ENCODE measurements at places on chromosomes 7 and 10. TPM values are rescaled to one million over a fixed set of nuclear protein-coding genes. Genes with fewer than 3 reads are reported as not detected.

The PRPS1L1 gene
- total RNA-seq, result not detected

The FAM241B gene
- 2.5 TPM for total RNA-seq

The UCN3 gene
- total RNA-seq, result not detected

The CALN1 gene
- not detected for total RNA-seq

The BEND7 gene
- total RNA-seq, result 0.99 TPM

The PTEN gene
- total RNA-seq, result 51.3 TPM

The KBTBD2 gene
- 31.1 TPM for total RNA-seq

The HKDC1 gene
- total RNA-seq, result 0.48 TPM

The ADIRF gene
- 107 TPM for total RNA-seq

The SPDYE11 gene
- not detected for total RNA-seq

The DLG5 gene
- 66.7 TPM for total RNA-seq

The SUGCT gene
- total RNA-seq, result 143 TPM

The TM9SF3 gene
- total RNA-seq, result 90.0 TPM

The CFAP58 gene
- total RNA-seq, result 0.17 TPM

The ARHGEF35 gene
- total RNA-seq, result 13.7 TPM

The NUTM2A gene
- total RNA-seq, result 1.3 TPM

The SUFU gene
- 4.4 TPM for total RNA-seq

The FGFR2 gene
- total RNA-seq, result 30.3 TPM

The MRPL32 gene
- 92.8 TPM for total RNA-seq

The TUBAL3 gene
- total RNA-seq, result 1.1 TPM

The MYPN gene
- not detected for total RNA-seq

The IGF2BP3 gene
- total RNA-seq, result 41.1 TPM

The FAM180A gene
- total RNA-seq, result 2.6 TPM

The MYL10 gene
- total RNA-seq, result not detected

The CDHR1 gene
- 1.8 TPM for total RNA-seq

The PDZD7 gene
- 0.85 TPM for total RNA-seq

The BMPER gene
- 0.20 TPM for total RNA-seq

The SCIN gene
- total RNA-seq, result not detected

The EBLN1 gene
- not detected for total RNA-seq

The UCMA gene
- not detected for total RNA-seq

All from foreskin keratinocyte (primary cell).